Common myeloid progenitor, CD34-positive (primary cell): ENCODE measurements at places on chromosomes 1 and 21.

DNA sequence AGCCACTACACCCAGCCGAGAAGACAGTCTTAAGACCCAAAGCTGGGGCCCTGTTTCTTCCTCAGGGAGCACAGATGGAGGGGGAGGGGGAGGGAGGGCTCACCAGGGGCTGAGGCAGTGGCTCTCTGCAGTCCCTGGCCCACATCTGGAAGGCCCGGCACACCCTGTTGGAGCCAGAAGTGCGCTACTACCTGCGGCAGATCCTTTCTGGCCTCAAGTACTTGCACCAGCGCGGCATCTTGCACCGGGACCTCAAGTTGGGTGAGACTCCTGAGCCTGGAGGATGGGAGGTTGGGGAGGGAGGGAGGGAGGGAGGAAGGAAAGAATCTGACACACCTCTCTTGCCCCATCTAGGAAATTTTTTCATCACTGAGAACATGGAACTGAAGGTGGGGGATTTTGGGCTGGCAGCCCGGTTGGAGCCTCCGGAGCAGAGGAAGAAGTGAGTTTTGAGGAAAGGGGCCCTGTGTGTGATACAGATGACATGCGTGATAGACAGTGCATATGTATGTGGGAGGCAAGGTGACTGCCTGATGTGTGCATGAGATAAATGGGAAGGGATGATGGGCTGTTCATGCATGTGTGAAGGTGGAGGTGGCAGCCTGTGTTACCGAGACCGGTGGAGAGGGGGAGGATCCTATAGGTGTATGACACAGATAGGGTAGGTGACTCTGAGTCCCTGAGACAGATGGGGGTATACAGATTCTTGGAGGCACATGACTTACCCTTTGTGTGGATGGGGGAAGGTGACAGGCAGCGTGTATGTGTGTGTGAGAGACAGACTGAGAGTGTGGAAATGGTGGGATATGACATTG lies 1.5 kb downstream of the PLK3 start:
- peaks cover 43% of the 10 kb centered on the region for H3K36me3 ChIP-seq
- peak overlapping the region; percentile 33 for H3K4me3 ChIP-seq
- no peak for DNase-seq
- no peak overlapping the region for H3K27ac ChIP-seq

DNA sequence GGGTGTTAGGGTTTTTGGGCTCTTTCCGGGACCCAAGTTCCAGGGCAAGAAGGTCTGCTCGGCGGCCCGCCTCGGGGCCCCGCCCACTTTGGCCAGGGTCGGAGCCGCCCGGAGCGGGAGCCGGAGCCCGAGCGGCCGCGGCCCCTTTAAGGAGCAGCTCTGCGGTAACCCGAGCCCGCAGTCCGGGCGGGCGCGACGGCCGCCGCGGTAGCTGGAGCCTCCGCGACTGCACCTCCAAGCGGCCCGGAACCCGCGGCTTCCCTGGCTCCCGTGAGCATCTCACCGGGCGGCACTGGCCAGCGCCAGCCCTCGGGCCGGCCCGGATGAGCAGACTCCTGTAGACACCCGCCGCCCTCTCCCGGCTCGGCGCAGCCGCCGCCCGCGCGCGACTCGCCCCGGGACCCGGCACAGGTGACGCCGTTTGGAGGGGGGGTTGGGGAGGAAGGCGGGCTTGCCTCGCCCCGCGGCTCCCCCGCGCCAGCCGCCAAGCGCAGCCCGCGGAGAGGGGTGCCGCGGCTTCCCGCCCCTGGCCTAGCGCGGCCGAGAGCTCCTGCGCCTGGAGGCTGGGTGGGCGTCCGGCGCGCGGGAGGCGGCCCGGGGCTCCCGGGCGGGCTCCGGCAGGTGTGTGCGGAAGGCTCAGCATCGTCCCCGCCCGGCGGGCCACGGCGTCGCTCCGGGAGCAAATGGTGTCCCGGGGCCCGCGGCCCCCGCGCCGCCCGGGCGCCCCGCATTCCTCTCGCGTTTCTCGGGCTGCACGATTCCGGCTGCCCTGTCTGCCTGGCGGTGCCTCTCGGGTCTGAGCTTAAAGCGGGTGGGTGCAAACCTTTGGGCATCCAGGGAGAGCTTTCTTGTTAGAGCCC lies at the start of gene TLCD4:
Gene TLCD4 (plus strand): TSS at position 149 of the 860 bp plus-strand sequence. CDS start 26,547 bp downstream, outside the sequence.
- peaks cover 50% of the 10 kb centered on the region for H3K27me3 ChIP-seq
- no peak within 1 kb of the TSS for H3K27ac ChIP-seq
- no peaks in the 10 kb centered on the region for H3K36me3 ChIP-seq

- peaks cover 27% of the 10 kb centered on the region for H3K4me1 ChIP-seq
- DNase-seq = peak; percentile 51
- H3K4me3 ChIP-seq = no peak overlapping the region
- H3K36me3 ChIP-seq = peaks cover under 1% of the 10 kb centered on the region
Observed at GRCh38 chr1:113861641-113862040, 9.9 kb downstream of the PTPN22 start.

GRCh38 chr21:39180429-39181019 lies 2.7 kb downstream of the PSMG1 start:
- peak; percentile 40 for DNase-seq
- peaks cover 38% of the 10 kb centered on the region for H3K4me1 ChIP-seq
- H3K36me3 ChIP-seq = peaks cover 6% of the 10 kb centered on the region
- no peak overlapping the region for H3K27ac ChIP-seq

- peaks cover 7% of the 10 kb centered on the region for H3K4me1 ChIP-seq
- H3K36me3 ChIP-seq = no peaks in the 10 kb centered on the region
- H3K27me3 ChIP-seq = no peaks in the 10 kb centered on the region
- no peak for DNase-seq
- no peak overlapping the region for H3K4me3 ChIP-seq
Observed at GRCh38 chr1:20699558-20699957, 18.2 kb downstream of the KIF17 start.

GRCh38 chr1:26281091-26281958 lies 1.4 kb downstream of the SH3BGRL3 start:
- no peak for DNase-seq
- peaks cover 17% of the 10 kb centered on the region for H3K36me3 ChIP-seq
- no peaks in the 10 kb centered on the region for H3K27me3 ChIP-seq

DNA sequence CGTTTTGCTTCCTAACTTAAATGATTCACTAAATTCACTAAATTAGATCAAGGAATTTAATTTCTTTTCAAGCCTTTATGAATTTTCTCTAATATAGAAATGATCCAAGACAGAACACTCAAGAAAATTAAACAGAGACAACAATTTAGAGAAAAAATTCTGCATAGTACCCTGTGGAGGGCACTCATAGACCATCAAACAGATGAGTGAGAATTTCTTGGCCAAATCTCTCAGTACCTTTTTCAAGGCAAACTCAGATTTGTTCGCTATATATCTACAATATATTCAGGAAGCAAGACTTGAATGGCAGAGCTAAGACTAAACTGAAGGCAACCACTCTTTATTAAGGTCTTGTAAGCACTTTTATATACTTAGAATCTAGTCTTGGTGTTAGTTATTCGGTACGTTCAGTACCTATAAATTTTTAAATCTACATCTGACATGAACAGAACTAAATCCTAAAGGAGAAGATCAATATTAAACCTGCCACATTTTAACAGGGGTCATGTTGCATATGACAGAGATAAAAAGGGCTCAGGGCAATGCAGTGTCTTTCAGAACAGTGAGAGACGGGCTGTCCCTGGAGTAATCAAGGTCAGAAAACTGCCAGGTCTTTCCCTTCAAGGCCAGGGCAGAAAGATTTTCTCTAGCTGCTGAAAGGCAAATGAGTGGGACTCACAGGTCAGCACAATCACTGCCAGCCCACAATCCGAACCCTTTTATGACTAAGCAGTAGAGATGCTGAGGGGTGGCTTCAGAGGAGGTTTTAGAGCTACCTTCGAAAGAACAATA lies 118.8 kb upstream of the TMPRSS15 start:
- H3K27ac ChIP-seq = no peak overlapping the region
- no peaks in the 10 kb centered on the region for H3K4me1 ChIP-seq
- no peaks in the 10 kb centered on the region for H3K27me3 ChIP-seq
- no peak overlapping the region for H3K4me3 ChIP-seq

GRCh38 chr1:217542136-217542777 lies 88.6 kb downstream of the GPATCH2 start:
- H3K36me3 ChIP-seq = no peaks in the 10 kb centered on the region
- H3K27me3 ChIP-seq = no peaks in the 10 kb centered on the region
- no peak for DNase-seq
- no peak overlapping the region for H3K4me3 ChIP-seq
- no peaks in the 10 kb centered on the region for H3K4me1 ChIP-seq

- H3K27ac ChIP-seq = no peak overlapping the region
- DNase-seq = no peak
- H3K4me1 ChIP-seq = no peaks in the 10 kb centered on the region
- no peak overlapping the region for H3K4me3 ChIP-seq
- H3K27me3 ChIP-seq = no peaks in the 10 kb centered on the region
Observed at GRCh38 chr21:38825269-38825668, 19.5 kb downstream of the ETS2 start.

- peaks cover 12% of the 10 kb centered on the region for H3K4me1 ChIP-seq
- no peak for DNase-seq
- no peaks in the 10 kb centered on the region for H3K27me3 ChIP-seq
- H3K27ac ChIP-seq = no peak overlapping the region
- no peaks in the 10 kb centered on the region for H3K36me3 ChIP-seq
Observed at GRCh38 chr1:101284622-101285218, 47.9 kb downstream of the S1PR1 start.

GRCh38 chr1:10910681-10911489 lies 101.6 kb upstream of the TARDBP start:
- peaks cover 7% of the 10 kb centered on the region for H3K4me1 ChIP-seq
- H3K4me3 ChIP-seq = no peak overlapping the region
- DNase-seq = no peak
- H3K27ac ChIP-seq = no peak overlapping the region
- no peaks in the 10 kb centered on the region for H3K36me3 ChIP-seq

- H3K36me3 ChIP-seq = no peaks in the 10 kb centered on the region
- H3K27me3 ChIP-seq = no peaks in the 10 kb centered on the region
- no peak overlapping the region for H3K27ac ChIP-seq
- no peak overlapping the region for H3K4me3 ChIP-seq
- no peak for DNase-seq
Observed at GRCh38 chr1:53370369-53370961, 42.6 kb upstream of the LRP8 start.

GRCh38 chr21:41620982-41621381 lies 113.0 kb upstream of the TMPRSS2 start:
- no peak for DNase-seq
- no peaks in the 10 kb centered on the region for H3K36me3 ChIP-seq
- H3K4me1 ChIP-seq = no peaks in the 10 kb centered on the region
- H3K27ac ChIP-seq = no peak overlapping the region
- H3K4me3 ChIP-seq = no peak overlapping the region
- no peaks in the 10 kb centered on the region for H3K27me3 ChIP-seq

DNA sequence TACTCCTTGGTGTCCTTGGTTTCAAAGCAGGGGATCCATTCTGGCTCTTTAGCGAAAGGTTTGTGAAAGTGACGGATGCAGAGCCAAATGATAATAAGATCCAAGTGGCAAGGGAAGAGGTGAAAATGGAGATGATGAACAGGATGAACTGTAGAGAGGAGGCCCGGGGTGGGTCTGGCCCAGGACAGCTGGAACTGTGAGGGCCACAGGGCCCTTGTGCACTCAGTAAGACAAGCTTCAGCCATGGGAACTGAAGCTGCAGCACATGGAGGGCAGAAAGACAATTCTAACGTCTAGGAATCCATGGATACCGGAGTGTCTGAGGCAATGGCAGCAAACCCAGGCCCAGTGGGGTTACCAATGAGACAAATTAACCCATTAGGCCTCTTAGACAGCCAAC lies 4.8 kb downstream of the KCNA2 start:
- H3K36me3 ChIP-seq = no peaks in the 10 kb centered on the region
- H3K27ac ChIP-seq = no peak overlapping the region
- H3K4me1 ChIP-seq = no peaks in the 10 kb centered on the region
- DNase-seq = no peak
- H3K4me3 ChIP-seq = no peak overlapping the region

GRCh38 chr1:27604579-27605299 lies 795 bp upstream of the AHDC1 start:
- H3K36me3 ChIP-seq = no peaks in the 10 kb centered on the region
- H3K4me3 ChIP-seq = peak overlapping the region; percentile 81
- H3K4me1 ChIP-seq = peaks cover 83% of the 10 kb centered on the region
- H3K27me3 ChIP-seq = no peaks in the 10 kb centered on the region
- no peak overlapping the region for H3K27ac ChIP-seq

- DNase-seq = no peak
- H3K27ac ChIP-seq = no peak overlapping the region
- no peak overlapping the region for H3K4me3 ChIP-seq
- peaks cover 4% of the 10 kb centered on the region for H3K4me1 ChIP-seq
- no peaks in the 10 kb centered on the region for H3K36me3 ChIP-seq
Observed at GRCh38 chr1:22248746-22249145, 105.8 kb upstream of the WNT4 start.

- H3K27me3 ChIP-seq = no peaks in the 10 kb centered on the region
- H3K27ac ChIP-seq = no peak overlapping the region
- DNase-seq = no peak
- no peak overlapping the region for H3K4me3 ChIP-seq
- H3K36me3 ChIP-seq = no peaks in the 10 kb centered on the region
Observed at GRCh38 chr1:204170494-204171155, 4.5 kb upstream of the REN start.
